ENCODE measurements at places on chromosomes 7 and 10.
A peak's percentile ranks its signal among the peaks of the same experiment; 100 is the strongest.

DNA sequence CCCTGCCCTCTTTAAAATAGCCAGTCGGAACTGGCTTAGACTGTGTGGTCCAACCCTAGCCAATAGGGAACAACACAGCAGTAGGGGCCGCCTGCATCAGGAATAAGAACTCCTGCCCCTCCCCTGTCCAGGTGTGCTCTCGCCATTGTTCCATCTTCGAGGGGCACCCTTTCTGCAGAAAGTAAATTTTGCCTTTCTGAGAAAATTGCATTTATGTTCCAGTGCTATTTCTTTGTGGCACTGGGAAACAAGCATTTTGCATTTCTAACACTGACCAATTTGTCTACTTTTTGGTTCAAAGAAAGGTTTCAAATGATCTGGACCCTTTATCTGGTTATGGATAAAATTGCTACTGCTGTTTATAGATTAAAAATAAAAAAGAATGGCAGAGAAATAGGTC, 90.2 kb upstream of the AGBL3 start:
- DNase-seq = no peak

DNA sequence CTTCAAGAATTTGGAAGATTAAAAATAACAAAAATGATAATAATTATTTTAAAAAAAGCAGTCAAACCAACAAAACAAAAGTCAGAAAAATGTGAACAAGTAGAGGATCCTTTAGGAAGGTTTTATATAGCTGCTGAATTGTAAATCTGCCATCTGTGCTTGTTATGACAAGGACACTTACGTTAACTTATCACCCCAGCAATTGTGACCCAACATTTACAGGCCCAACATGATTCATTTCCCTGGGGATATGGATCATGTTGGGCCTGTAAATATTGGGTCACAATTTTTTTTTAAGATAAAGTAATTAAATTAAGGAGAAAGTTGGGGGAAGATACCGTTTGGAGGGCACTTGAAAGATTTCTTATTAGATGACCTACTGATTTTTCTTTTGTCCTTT, 261.4 kb upstream of the HABP2 start:
- no peak for DNase-seq

DNA sequence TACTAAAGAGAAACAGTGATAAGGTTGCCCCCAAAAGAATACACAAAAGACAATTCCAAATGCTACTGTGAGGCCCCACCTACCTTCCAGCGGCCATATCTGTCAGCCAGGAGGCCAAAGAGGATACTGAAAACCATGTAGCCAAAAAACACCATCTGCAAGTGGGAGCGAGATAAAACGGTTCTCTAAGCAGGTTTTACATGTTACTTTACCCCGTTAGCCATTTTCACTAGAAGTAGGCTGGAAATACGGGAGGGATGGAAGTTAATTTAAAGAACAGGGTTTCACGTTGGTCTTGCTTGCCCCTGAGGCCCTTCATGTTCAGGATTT, 38.2 kb downstream of the SVOPL start:
- no peak for DNase-seq

DNA sequence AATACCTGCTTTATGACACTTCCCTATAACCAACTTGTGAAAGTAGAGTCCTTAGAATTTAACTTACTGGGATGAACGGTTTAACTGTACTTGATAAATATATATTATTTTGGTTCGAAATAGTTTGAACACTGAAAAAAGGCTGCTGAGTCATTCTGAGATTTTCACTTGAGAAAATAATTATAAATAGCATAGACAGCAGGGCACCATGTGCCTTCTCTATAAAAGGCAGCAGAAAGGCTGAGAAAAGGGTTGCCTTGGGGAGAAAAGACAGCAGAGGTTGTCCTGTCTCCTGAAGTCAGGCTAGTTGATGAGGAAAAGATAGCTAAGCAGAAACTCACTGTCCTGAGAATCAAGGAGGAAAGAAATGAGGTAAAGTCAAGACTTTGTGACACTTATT, 92.4 kb downstream of the CTTNBP2 start:
- no peak for DNase-seq

DNA sequence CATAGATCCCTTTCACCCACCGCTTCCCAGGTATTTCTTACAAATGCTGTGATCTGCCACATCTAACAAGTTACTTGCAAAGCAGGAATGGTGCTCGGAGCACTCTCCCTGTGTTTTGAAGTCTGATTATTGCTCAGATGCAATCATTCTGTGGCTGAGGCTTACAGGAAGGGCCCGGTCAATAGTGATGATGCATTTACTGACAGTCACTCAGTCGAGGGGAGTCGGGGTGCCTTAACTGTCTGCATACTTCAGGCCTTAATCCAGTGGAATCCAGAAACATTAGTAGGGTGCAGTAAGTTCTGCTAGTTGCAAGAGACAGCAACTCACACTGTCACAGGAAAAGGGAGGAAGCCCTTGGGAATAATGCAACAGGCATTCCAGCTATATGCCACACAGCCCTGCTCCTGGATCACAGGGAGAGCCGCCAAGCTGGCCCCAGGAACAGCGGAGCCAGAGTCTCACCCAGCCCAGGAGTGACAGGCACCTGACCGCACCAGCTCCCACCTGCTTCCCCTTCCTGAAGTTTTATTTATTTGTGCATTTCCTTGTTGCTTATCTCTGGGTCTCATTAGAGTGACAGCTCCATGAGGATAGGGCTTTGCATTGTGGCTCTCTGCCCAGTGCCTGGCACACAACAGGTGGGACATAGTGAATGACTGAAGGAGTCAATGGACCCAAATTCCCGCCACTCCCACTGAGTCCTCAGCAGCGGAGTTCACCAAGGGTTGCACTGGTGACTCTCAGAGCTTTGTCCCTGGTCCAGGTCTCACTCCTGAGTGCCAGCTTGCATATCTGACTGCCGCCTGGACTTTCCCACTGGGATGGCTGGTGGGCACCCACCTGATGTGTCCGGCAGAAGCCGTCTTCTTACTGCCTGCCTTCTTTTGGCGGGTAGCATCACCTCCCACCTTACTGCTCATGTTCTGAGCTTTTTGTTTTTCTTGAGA, 212.5 kb upstream of the SH2B2 start:
- no peak for DNase-seq

GRCh38 chr10:102300278-102300843, 55.0 kb downstream of the GBF1 start:
- DNase-seq = no peak

- DNase-seq = no peak
Observed at GRCh38 chr7:141053626-141054025, 20.2 kb upstream of the TMEM178B start.

- peak; percentile 31 for DNase-seq
Observed at GRCh38 chr7:95045236-95045923, 138.0 kb downstream of the PPP1R9A start.

- no peak for DNase-seq
Observed at GRCh38 chr10:129035052-129035827, 431.8 kb upstream of the MGMT start.

DNA sequence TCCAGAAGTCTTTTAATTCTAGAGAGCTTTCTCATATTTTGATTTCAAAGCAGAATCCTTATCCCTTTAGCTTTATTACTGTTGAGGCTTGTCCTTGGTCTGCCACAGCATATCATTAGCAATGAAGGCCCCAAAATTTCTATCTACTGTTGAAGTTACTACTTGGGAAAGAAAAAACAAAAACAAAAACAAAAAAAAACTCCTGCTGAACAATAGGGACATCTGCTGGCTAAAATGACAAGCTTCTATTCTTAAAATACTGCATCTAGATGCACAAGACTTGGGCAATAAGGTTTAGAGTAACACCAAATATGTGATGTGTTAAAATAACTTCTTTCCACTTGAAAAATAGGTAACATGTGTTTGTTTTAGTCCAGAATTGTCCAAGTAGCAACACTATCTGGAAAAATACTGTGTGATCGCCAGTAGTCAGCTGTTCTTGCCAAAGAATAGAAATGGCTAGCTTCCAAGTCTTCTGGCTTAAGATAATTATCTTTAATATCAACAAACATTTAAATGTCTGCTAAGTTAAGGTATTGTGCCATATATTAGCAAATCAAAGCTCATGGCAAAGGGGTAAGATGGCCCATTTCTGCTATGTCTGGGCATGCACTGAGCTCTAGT, 3.8 kb upstream of the DMTF1 start:
- no peak for DNase-seq

DNA sequence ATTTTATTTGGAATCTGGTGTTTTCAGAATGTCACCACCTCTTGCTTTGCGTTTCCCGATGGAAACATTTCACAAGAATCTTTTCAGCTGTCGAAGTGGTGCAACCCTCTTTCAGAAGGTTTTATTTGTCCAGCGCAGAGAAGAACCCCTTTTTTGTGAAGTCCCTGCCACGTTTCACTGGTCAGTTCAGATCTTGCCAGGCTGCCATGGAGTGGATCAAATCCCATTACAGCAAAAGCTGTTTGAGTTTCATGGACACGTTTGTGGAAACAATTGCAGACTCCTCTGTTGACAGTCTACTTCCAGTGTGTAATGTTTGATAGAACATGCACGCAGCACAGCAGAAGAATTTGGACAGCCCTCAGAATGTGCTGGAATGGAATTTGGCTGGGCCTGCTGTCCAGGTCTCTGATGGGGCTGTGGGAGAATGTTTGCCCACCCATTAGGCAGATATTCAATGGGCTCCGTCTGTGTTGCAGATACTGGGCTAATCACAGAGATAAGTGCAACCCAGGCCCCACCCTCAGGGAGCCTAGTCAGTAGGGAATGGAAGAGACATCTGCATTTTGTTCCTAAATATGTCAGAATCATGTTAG, 143.2 kb downstream of the GRK5 start:
- DNase-seq = no peak

- no peak for DNase-seq
Observed at GRCh38 chr7:69245646-69246045, 352.6 kb upstream of the AUTS2 start.

DNA sequence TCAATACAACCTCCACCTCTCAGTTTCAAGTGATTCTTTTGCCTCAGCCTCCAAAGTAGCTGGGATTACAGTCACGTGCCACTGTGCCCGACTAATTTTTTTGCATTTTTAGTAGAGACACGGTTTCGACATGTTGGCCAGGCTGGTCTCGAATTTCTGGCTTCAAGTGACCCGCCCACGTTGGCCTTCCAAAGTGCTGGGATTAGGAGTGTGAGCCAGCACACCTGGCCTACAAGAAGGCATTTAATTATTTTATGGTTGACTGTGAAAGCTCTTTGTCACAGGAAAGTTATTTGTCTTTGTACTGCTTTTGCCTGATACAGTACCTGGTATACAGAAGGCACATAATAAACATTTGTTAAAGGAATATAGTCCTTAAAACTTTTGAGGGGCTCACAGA, 12.9 kb downstream of the MYOZ1 start:
- DNase-seq = no peak

GRCh38 chr10:132395704-132396493, 1.1 kb upstream of the PWWP2B start:
- peak; percentile 81 for DNase-seq

- no peak for DNase-seq
Observed at GRCh38 chr7:99146979-99147378, 3.1 kb upstream of the SMURF1 start.

DNA sequence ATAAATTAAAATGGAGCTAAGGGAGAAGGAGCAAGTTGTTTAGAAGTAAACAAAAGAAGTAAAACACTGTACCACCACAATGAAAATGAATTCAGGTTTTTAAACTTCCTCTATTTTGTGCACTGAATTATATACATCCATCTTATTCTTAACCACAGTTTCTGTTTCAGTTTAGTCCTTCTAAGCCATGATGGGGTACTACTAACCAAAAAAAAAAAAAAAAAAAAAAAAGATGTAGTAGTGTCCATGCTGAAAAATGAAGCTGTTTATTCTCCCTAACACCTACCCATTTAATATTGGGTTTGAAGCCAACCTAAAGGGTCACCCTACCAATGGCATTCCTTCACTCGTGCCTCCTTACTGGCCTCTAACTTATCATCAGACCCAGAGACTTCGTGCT, 3.4 kb upstream of the BMPR1A start:
- DNase-seq = no peak

DNA sequence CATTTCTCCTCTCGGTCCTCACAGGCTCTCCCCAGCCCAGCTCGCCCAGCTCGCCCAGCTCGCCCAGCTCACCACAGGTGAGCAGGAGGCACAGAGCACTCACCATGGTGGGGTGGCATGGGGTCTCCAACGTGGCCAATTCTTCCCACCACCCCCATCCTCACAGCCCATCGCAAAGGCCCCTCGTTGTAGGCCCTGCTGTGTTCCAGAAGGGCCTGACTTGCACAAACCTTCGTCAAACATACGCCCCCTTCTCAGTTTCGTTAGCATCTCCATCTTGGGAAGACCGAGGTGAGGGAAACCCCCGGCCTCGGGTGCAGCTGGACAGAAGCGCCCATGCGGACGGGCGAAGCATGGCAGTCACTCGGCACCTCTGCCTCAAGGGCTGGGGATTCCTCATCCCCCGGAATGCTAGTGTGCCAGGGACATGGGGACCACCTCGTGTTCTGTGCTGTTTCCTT, 304.6 kb downstream of the TNS3 start:
- DNase-seq = no peak

DNA sequence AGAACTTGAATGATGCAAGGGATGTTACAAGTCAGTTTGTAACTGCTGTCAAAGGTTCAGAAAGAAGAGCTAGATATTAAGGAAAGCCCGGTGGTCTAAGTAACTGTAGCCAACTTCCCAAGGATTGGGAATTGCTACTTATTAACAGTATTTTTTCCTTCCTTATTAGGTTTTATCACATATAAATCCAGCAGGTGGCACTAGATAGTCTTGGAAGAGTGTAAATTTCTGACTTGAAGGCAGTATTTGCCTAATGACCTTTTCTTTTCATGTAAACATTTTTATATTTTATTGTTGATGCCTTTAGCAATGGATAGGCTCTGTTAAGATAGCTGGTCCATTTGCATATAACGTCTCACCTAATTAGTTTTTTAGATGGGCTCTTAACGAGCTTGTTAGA, 51.2 kb downstream of the ANLN start:
- no peak for DNase-seq

- no peak for DNase-seq
Observed at GRCh38 chr7:150909200-150909995, 57.1 kb downstream of the AOC1 start.

GRCh38 chr7:147635288-147635687, 955.3 kb upstream of the C7orf33 start:
- DNase-seq = no peak

GRCh38 chr7:94656658-94656924, 658 bp upstream of the SGCE start:
- peak; percentile 24 for DNase-seq

GRCh38 chr10:109744020-109744419, 179.3 kb downstream of the XPNPEP1 start:
- DNase-seq = no peak

DNA sequence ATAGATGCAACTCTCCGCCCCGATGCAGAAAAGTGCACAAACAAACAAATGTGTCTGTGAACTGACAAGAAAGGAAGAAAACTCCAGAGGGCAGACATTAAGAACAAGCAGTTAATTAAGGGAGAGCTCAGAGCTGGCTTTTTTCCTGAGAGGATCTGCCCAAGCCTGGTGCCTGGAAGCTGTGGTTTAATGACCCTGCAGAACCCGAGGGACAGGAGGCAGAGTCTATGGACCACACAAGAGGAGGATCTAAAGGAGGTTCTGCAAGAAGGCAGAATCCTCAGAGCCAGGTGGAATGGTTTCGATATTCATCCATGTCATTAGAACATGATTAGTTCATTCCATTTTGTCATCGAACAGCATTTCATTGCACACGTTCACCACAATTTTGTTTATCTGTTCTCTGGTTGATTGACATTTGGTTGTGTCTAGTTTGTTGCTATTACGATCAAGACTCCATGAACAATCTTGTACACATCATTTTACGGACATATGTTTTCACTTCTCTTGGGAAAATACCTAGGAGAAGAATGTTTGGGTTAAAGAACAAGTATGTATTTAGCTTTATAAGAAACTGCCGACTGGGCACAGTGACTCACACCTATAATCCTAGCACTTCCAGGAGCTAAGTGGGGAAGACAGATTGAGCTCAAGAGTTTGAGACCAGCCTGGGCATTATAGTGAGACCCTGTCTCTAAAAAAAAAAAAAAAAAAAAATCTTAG, 560.2 kb downstream of the CALN1 start:
- DNase-seq = no peak

Data from WTC11 (cell line).